GM12878 (cell line): ENCODE measurements at places on chromosomes 3 and 15. TPM values are rescaled to one million over a fixed set of nuclear protein-coding genes. Genes with fewer than 3 reads are reported as not detected.

DNA sequence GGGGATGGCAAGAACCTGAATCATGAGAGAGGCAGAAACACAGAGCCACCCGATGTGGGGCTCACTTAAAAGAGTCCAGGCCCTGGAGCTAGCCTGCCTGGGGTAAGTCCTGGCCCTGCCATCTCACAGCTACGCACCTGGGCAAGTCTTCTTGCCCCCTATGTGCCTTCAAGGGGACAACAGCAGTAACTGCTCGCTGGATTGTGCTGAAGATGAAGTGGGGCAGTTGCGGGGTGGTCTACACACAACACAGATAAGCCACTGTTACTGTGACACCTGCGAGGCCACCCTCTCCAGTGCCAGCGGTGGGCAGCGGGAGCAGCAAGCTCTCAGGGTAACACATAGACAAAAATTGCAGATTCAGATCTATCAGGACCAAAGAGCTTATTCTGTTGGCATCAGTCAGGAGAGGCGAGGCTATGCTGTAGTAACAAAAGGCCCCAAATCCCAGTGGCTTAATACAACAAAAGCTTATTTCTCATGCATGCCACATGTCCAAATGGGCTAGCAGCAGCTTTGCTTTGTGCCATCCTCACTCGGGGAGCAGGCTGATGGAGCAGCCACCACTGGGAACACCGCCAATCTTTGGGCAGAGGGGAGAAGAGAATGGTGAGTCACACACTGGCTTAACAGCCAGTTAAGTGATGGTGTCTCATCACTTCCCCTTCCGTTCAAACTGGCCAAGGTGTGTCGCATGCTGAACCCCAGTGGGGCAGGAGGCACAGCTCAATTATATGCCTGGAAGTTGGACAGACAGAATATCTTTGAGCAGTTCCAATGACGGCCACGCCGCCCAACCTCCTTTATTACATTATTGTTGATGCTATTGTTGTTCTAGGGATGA is 78.3 kb downstream of the WNT7A start:
- DNase-seq: no peak

The CELF6 gene
- 0.06 and 0.09 TPM in 2 replicates for polyA plus RNA-seq

The IQCF5 gene
- polyA plus RNA-seq: not detected in 2 replicates

DNA sequence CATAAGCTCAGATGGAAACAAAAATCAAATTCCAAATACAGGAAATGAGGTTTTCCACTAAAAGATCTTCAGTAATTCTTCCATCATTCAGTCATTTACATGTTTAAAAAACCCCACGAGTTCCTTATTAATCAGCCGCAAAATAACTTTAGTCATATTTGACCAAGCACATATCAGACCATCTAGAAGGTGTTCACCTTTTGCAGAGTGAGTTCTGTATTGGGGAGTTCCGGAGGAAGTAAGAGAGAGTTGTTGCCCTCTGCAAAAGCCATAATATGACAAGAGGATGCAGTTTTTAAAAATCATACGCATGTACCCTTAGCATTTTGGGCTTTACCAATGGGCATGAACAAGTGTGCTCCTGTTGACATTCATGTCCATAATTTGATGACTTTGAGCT is 61.6 kb downstream of the CCR1 start:
- DNase-seq: no peak

- DNase-seq: peak; percentile 97
Observed at GRCh38 chr3:71984843-71985613, 200.1 kb upstream of the PROK2 start.

DNA sequence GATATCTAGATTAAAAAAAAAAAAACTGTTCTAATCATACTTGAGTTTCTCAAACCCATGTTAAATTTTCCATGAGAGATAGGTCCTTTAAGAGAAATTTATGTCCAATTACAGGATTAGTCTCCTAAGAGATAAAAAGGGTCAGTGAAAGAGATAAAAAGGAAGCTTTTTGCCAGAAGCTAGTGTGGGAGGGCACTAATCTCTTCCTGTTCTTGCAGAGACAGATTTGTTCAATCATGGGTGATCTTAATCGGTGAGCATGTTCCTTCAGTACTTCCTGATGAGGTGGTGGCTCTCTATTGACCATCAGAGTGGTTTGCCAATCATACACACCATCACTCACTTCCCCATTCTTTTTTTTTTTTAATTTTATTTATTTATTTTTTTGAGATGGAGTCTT is 16.9 kb upstream of the LPP start:
- DNase-seq: no peak

GRCh38 chr3:136749091-136749490 is 3.1 kb downstream of the STAG1 start:
- no peak for DNase-seq

The CSPG5 gene
- polyA plus RNA-seq: not detected in 2 replicates

The KLHL40 gene
- not detected in 2 replicates for polyA plus RNA-seq

GRCh38 chr3:30354513-30354912 is 251.9 kb upstream of the TGFBR2 start:
- no peak for DNase-seq

The NR2E3 gene
- not detected in 2 replicates for polyA plus RNA-seq

The DNASE1L3 gene
- polyA plus RNA-seq: 7.7 and 9.8 TPM in 2 replicates

The KCNH8 gene
- polyA plus RNA-seq: 0.03 TPM in 1 of 2 replicates, not detected in the other

The LCTL gene
- polyA plus RNA-seq: 0.59 and 0.64 TPM in 2 replicates

The PTPN23 gene
- polyA plus RNA-seq: 7.6 and 9.8 TPM in 2 replicates

The GAP43 gene
- polyA plus RNA-seq: 0.14 TPM in 1 of 2 replicates, not detected in the other

DNA sequence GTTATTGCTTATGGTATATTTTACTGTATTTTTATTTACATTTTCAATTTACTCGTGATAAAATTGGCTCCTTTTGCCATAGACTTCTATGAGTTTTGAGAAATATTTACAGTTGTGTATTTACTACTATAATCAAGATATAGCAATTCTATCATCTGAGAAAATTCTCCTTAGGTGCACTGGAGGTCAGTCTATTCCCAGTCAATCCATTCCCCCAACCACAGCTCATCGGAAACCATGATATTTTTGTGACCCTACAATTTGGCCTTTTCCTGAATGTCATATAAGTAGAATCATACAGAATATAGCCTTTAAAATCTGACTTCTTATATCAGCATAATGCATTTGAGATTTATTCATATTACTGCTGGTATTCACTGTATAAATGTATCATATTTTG is 114.7 kb upstream of the LRTM1 start:
- DNase-seq: no peak

- DNase-seq: no peak
Observed at GRCh38 chr15:74828835-74829234, 2.4 kb downstream of the CPLX3 start.
